ENCODE measurements at places on chromosomes 4 and X.

DNA sequence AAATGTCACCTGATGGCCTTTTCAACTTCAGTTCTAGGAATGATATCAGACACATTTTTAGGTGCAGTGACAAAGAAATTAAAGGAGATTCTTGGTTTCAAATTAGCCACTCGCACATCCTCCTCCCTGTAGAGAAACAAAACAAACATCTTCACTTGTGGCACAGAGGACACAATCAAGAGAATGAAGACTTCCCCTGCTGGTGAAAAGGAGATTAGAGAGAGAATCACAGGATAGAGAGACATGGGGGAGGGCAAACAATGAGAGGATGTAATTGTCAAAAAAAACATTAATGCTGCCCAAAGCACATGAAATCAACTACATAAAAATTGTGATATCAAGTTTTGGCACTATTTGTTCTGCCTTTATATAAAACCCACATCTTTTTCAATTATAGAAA is 34.5 kb downstream of the ACE2 start:
- DNase-seq, result no peak

DNA sequence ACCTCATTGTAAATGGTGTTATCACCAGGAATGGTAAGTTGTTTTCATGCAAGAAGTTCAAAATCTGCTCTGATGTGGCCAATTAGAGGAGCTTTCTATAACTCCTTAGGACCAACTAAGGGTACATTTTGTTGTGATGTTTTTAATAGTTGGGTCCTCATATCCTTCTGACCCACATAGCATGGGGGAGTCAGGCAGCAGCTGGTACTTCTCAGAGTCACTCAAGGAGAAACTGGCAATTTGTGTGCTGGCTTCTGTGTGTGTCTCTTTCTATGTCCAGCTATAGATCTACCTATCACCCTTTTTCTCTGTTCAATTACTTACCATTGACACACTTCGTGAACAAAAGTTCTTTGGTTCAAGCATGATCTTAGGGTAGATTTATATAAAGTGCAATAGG is 194.3 kb upstream of the TENM3 start:
- no peak for DNase-seq

DNA sequence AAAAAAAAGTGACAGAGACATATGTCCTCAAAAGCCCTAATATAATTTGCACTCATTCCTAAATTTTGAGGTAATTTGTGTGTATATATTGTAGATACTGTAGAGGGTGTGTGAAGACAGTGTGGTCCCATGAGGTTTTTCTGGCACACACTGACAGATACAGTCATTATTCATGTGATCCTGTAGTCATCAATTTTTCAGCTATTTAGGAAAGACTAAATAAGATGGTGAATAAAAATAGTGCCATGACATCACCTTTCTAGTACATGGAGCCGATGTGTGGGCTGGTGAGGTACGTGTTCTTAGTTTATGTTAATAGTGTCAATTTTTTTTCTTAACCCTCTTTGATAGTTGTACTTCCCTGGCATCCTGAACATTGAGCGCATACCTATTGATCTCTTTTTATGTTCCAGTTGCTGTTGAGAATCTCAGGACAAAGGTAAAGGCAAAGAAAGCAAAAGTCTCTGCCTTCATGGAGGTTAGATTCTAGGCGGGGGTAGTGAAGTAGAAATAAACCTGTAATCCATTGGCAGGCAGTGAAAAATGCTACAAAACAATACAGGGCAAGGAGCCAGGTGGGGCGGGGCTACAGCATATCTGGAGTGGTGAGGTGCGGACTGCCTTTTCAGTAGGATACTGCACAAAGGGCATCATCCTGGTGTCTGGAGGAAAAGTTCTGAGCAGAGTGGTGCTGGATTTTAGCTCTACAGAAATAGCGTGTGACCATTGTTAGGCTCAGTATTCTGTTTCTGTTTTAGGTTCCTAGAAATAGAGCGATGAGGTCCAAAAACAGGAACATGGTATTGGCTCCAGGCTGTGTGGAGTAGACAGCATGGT is 93.8 kb downstream of the ARHGAP10 start:
- peak; percentile 54 for DNase-seq

- no peak for DNase-seq
Observed at GRCh38 chr4:172055046-172055445, 241.8 kb downstream of the GALNTL6 start.

- DNase-seq, result no peak
Observed at GRCh38 chrX:19462231-19462630, 53.1 kb downstream of the MAP3K15 start.

DNA sequence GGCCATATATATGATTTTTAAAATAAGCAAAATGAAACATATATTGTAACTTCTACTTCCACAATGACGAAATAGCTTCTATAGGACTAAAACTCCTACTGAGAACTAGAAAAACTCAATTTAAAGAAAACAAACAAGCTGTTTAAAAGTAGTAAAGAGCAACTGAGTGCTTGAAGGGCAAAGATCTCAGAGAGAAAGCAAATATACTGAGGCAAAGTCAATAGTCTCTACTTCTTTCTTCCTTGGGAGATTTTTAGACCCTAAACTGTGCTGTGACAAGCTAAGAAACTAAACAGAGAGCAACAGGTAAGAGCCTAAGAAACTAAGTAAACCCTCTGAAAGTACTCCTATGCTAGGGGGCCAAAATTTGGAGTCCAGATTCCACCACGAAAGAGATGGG is 8.6 kb downstream of the RCHY1 start:
- DNase-seq, result no peak
